ENCODE measurements at places on chromosomes 12 and 14.

DNA sequence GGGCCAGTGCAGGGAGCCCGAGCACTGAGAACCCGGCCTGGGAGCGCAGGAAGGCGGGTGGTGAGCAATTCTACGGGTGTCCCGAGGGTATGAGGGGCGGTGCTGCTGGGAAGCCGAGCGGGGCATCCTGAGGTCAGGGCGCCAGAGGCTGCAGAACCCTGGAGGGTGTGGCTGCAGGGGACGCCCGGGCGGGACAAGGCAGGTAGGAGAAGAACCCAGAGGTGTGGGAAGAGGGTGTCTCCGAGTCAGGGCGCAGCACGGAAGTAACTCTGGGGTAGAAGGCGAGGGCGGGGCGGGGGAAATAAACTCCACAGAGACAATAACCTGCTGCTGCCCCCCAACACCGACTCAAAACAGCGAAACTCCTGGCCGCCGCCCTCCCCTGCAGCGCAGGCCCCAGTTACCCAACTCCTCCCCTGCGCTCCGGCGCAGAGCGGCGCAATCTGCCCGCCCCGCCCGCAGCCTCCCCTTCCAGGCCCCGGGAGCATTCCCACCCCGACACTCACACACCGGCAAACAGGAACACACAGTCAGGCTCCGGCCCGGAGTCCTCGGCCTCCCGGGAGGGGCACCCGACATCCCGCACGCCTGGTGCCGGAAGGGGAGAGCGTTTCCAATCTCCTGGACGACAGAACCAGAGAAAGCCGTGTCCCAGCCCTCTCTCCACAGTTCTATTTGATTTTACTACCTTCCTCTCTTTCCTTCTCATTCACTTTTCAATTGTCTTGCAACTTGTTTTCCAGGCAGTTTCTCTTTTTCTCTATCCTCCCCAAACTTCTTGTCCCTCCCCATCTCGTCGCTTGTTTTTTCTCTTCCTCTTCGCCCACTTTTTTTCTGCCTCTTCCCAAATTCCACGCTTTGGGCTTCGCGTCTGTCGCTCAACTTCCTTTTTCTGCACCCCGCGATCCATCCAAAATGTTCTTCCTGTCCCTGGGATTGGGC is 2.4 kb downstream of the HRK start:
- no peak for DNase-seq

GRCh38 chr14:29897181-29897580 is 30.5 kb downstream of the PRKD1 start:
- DNase-seq, result no peak

GRCh38 chr12:65106948-65107347 is 14.2 kb downstream of the WIF1 start:
- no peak for DNase-seq

DNA sequence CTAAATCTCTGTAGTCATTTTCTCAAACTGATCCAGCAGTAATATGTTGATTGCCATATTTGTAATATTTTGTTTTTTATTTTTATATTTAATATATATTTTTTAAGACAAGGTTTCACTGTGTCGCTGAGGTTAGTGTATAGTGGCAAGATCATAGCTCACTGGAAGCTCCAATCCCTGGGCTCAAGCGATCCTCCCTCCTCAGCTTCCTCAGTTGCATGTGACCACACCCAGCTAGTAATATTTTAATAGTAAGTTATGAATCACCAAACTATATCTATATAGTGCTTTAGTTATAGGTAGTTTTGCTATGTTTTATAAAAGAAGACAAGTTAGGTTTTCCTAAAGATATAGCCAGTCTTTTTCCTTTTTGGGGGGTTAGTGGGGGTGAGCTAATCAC is 22.0 kb upstream of the LRIG3 start:
- no peak for DNase-seq

DNA sequence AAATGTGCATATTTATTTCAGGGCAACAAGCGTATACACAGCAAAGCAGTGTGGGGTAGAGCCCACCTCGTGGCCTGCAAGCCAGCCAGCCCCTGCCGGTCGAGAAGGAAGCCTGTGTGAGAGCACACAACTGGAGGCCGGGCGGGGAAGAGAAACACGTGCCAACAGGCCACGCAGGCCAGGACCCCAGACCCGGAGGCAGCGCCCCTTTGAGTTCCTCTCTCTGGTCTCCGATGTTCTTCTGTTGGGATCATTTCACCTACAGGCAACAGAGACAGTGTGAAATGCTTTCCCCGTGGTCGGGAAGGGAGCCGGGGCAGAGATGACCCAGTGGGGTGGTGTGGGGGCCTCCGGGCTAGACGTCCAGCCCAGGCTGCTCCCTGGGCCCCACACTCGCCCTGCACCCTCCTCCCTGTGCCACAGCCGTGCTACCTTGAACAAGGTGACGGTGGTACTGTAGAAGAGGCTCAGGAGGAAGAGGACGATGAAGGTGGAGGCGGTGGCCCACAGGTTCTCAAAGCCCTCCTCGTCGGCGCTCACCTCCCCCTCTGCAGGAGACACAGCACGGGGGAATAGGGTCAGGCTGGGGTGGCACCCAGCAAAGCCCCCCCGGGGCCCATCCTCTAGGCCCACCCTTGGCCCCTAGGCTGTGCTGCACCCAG is 325.5 kb downstream of the TMEM121 start:
- no peak for DNase-seq

GRCh38 chr14:44897041-44897844 is 64.5 kb downstream of the KLHL28 start:
- peak; percentile 97 for DNase-seq

DNA sequence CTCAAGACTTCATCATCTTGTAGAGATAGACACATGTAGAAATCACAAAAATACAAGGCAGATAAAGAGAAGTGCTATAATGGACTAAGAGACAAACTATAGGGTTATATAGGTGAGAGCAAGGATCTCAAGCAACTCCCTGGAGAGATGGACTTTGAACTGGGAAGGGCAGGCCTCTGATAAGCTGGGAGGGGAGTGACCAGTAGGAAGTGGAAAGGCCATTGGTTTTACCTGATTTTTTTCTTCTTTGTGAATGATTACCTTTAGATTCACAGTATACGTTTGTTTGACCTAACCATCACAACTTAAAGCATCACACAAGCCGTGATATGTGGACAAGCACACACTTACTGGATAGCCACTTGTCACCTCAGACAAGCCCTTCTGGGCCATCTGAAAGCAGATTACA is 5.2 kb upstream of the TEP1 start:
- no peak for DNase-seq

GRCh38 chr14:24013654-24014514 is 25.2 kb downstream of the DHRS4L2 start:
- DNase-seq, result no peak

GRCh38 chr14:106051796-106052195 is 525.4 kb downstream of the TMEM121 start:
- no peak for DNase-seq

- no peak for DNase-seq
These were observed 3.3 kb downstream of the ACVR1B start for GRCh38 chr12:51954561-51955361.

DNA sequence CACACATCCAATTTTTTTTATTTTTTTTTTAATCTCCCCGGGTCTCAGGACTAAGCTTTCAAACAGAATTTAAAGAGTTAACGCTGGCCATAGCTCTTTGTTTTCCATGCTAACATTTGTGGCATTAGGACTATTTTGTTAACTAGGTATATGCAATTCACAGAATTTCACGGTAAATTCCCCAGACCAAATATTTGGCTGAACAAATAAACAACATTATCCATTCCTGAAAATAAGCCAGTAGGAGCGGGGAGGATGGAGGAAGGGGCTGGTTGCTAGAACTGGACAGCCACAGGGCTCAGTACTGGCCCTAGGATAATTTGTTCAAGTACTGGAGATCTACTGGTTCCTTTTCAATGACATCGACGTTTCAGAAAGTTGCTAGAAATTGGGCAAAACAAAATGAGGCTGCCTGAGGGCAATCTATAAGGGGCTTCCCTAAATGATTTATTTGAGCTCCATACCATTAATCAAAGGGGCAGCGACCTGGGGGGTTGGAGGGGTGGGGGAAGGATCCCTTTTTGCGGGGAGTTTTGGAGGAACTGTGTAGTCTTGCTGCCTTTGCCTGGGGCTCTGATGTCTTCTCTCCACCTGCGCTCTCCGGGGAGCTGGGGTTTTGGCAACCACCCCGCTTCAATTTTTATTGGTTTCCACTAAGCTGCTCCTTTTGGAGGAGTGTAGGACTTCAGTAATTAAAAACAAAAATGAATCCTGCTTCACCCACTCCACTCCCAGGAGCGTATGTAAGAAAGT is 9.0 kb downstream of the BMP4 start:
- DNase-seq, result no peak

- no peak for DNase-seq
These were observed 218.1 kb downstream of the KSR2 start for GRCh38 chr12:117750657-117751056.

GRCh38 chr14:104639471-104639870 is 34.9 kb upstream of the TMEM179 start:
- DNase-seq, result no peak

DNA sequence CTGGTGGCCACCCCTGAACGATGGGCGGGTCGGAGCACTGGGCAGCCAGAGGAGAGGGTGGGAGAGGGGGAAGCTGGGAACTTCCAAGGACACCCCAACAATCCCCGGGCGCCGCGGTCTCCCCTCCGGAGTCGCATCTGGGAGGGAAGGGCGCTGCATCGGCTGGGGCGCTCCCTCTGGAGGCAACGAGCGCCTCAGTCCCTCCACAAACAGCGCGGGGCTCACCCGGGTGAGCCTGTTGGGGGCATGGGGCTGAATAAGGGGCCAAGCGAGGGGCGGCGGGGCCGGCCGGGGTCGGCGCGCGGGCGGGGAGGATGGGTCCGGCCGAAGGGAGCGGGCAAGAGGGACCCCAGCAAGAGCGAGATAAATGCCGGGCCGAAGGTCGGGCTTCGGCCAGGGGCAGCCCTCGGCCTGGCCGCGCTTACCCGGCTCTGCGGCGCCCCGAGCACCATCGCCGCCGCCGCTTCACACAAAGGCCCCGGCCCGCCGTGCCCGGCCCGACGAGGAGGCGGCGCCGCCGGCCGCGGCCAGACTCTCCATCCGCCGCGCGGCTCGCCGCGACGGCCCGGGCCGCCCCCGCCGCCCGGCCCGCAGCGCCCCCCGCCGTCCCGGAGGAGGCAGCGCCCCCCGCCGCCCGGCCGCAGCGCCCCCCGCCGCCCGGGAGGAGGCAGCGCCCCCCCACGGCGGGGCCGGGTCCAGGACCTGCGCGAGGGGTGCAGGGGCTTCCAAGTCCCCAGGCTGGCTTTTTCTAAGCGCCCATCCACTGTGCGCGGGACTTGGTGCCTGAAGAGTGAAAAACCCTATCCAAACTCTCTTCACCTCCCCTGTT is at the start of gene ZBTB39:
Gene ZBTB39, minus strand, starts transcription at position 567 of the 829 bp plus-strand sequence. CDS start 1,629 bp downstream, outside the sequence.
- DNase-seq, result peak; percentile 68

DNA sequence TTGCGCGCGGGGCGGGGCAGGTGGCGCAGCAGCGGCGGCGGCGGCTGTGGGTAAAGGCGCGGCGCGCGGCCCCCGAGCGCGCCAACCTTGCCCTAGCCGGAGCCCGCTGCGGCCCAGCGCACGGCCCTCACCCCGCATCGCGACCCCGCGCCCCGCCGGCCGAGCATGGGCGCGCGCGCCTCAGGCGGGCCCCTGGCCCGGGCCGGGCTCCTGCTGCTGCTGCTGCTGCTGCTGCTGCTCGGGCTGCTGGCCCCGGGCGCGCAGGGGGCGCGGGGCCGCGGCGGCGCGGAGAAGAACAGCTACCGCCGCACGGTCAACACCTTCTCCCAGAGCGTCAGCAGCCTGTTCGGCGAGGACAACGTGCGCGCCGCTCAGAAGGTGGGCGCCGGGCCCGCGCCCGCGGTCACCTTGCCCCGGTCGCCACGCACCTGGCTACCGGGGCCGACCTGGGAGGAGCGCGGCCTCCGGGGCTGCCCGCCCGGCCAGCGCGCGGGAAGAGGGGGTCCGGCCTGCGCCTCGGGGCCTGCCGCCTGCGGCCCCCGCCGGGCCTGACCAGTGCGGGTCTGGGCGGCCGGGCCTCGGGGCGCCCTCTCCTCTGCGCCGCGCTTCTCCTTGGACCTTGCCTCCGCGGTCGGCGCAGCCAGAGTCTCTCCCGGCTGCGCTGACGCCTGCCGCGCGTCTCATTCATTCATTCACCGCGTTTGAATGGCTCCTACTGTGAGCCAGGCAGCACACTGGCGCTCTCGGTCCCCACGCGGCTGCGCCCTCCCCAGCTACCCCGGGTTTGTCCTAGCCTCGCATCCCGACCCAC is at the start of gene BRI3BP:
Gene BRI3BP, plus strand, starts transcription at position 20 of the 811 bp plus-strand sequence. Its CDS starts 146 bp downstream, at position 166.
- DNase-seq, result peak; percentile 18

DNA sequence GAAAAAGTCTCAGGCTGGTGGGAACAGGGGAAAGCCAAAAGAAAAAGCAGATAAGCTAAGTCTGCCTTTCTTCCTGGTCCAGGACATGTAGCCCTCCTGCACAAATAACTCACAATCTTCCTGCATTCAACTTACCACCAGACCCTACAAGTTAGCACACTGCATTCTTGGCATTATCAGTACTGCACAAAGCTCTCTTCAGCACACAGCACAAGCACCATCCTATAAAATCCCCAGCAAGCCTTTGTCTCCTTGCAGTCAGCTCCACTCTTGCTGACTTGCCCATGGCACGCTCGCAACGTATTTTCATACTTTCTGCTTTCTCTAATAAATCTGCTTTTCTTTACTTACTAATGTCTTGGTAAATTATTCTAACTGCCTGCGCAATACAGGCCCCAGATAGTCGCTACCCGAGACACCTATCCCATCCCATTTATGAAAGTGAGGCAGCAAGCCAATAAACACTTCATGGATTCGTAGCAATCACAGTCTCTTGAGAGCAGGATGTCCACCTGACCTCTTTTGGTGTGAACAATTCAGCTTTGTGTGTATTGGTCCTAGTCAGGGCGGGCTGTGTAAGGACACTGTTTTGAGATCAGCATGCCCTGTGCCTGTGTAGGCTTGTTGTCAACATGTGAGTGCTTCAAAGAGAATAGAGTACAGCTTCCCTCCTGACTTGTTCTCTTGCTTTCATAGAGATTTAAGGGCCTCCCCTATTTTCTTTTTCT is 49.0 kb downstream of the TMEM117 start:
- DNase-seq, result no peak

DNA sequence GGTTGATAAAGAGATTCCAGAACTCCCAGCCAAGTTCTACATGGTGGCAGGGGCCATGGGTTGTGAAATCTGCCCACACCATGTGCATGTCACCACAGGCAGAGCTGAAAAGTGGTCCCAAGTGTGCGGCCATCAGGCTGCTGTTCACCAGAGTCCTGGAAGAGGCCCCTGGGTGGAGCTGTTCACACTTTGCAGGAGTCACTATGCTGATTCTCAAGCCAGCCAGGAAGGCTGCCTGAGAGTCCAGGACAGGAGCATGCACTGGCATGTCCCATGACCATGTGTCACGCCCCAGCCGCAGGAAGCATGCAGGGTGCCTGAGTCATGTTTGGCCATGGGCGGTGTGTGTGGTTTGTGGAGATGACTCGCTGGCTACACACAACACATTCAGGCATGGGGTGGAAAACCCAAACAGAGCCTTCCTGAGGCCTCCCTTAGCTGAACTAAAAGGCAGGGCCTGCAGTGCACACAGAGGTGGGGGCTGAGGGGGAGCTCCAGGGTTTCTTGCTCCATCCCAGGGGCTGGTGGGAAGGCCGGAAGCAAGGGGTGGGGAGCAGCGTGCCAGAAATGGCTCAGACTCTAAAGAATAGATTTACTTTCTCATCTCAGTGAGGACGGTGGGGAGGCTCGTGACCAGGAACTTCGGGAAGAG is 19.4 kb downstream of the ABCB9 start:
- peak; percentile 82 for DNase-seq

- no peak for DNase-seq
These were observed 145.6 kb upstream of the SLC38A2 start for GRCh38 chr12:46518169-46518568.

All from stimulated activated CD8-positive, alpha-beta memory T cell treated with anti-CD3 and anti-CD28 coated beads, Interleukin-2, amount 100 ng/mL, for 48 hours (primary cell).